ENCODE measurements at places on chromosomes 3 and 15.

DNA sequence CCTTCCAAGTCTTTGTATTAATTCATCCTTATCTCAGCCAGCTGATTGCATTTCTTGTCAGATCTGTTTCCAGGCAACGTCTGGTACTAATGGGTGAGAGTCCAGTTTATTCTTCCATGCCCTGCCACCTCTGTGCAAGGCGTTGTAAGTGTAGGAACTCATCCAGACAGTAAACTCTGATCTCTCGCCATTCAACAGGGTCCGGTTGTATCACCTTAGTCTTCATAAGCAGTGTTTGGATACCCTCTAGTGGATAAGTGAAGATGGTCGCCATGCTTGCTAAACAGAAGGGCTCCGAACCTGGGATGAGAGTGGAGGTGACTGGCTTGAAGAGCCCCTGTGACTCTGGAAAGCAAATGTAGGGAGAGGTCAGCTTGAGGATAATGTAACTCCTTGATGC lies 51.6 kb upstream of the CMTM7 start:
- peak; percentile 58 for DNase-seq

DNA sequence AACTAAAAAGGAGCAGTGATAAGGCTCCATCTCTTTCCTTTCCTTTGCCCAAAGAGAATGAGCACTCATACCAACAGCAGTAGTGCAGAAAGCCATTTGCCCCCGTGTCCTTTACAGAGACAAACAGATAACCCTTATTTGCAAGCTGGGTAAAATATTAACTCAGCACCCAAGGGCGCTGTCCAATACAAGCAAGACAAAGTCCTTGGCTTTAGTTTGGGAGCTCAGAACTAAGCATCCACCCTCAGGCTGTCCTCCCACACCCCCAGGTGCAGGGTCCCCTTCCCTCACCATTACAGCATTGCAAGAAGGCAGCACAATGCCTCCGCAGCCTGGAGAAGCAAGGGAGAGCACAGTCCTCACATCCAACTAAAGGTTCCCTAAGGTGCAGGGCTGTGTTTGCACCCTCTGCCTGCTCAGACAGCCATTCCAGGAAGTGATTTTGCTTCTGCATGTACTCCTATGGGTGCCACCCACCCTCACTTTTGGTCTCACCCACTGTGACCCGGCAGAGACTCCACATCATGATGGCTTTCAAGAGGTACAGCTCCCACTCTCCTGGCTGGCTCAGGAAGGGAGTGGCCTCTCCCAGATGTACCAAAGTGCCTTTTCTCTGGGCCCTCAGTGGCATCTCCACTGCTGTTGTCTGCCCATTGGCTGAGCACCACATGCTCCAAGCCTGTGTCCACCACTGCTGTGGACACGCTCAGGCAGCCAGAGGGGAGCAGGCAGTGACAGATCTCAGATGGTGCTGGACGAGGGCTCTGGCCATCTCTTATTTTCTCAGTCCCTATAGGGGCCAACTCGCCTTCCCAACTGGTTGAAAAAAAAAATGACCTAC lies 34.1 kb upstream of the HES1 start:
- no peak for DNase-seq

DNA sequence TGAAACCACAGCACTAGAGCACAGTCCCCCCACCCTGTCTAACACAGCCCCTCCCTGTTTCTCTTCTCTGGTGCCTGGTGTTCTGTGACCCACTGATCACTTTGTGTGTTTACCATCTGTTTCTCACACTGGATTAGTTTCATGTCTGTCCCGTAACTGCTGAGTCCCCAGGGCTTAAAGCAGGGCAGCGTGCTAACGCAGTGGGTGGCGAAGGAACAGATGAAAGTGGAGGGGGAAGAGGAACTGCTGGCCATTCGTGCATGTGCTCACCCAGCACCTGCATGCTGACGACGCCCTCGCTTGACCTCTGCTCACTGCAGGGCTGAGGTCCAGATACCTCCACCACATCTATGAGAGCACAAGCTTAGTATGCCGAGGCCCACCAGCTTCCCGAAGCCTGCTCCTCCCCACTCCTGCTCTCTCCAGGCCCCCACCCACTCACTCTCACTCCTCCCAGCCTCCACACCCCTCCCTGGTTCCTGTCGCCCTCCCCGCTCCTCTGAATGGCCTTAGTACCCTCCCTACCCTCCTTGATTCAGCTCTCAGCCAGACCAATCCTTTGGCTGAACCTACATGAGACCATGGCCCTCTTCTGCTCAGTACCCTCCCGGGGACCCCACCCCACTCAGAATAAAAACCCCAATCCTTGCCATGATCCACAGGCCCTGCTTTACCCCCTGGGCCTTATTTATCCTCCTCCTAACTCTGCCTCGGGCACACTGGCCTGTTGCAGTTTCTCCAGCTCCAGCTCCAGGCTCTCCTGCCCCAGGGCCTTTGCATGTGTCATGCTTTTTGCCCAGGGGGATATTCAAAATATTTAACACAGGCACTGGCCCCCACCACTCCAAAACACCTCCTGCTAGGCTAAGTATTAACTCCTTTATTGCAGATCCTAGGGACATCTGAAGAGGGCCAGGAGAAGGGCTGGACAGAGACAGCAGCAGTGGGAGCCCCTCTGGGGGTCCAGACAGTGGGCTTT lies 15.1 kb upstream of the IQSEC1 start:
- no peak for DNase-seq

- DNase-seq, result no peak
Measured at GRCh38 chr15:98420837-98421236, 227.5 kb upstream of the IGF1R start.

- no peak for DNase-seq
Measured at GRCh38 chr3:79937567-79937966, 169.8 kb upstream of the ROBO1 start.

DNA sequence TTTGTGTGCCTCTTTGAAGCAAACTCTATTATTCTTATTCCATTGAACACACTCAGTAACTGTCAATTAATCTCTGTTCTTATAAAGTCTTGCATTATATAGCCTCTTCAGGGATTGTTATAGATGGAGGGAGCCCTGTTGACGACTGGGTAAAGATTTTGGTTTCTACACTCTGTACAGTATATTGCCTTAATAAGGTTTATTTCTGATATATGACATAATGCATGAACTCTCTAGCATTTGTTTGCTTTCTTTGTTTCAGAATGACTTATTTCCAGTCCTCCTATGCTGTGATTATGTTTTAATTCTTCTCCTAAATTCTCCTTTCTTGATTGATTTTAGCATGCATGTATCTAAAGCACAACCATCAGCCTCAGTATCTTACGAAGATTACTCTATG lies 494.9 kb downstream of the DIPK2A start:
- no peak for DNase-seq

GRCh38 chr15:35256551-35256950 lies 171.5 kb upstream of the NANOGP8 start:
- DNase-seq, result no peak

- DNase-seq, result peak; percentile 56
Measured at GRCh38 chr3:86969500-86970189, 21.3 kb downstream of the VGLL3 start.

- no peak for DNase-seq
Measured at GRCh38 chr15:48875241-48875960, 2.5 kb upstream of the EID1 start.

- DNase-seq, result no peak
Measured at GRCh38 chr3:164194842-164195241, 883.5 kb downstream of the SI start.

DNA sequence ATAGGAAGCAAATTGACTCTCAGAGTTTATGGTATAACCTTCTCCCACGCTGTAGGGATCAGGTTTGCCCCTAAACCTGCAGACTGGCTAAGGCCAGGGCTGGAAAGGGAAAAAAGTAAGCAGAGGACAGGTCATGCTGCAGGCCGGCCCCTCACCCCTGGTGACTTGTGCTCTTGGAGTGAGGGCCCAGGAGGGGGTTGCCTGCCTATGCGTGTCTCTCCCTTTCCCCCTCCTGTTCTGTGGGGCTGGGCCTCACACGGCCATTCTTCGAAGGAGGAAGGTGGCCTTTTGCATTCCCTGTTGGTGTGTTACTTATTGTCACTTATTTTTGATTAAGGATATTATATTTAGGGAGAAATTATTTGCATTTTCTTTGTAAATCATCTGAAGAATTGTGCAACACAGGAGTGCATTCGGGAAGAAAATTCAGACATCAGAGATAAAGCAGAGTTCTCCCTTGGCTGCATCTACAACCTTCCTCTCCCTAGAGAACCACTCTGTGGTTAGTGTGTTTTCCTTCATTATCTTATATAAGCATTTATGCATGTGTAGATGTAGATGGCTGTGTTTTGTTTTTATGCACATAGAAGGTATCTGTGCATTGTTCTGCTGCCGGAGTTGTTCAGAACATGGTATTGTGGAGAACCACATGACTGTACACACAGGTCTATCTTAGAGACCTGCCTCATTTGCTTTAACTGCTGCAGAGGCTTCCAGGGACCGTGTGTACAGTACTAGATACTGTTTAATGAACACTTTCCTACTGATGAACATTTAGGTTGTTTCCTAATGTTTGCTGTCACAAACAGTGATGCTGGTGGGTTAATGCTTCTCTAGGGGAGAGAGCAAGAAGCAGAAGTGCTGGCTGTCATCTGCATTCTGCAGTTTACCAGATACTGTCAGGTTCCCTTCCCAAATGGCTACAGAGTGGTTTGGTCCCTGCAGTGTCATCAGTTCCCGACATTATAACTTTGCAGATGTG lies 133.5 kb downstream of the APBA2 start:
- DNase-seq, result no peak

DNA sequence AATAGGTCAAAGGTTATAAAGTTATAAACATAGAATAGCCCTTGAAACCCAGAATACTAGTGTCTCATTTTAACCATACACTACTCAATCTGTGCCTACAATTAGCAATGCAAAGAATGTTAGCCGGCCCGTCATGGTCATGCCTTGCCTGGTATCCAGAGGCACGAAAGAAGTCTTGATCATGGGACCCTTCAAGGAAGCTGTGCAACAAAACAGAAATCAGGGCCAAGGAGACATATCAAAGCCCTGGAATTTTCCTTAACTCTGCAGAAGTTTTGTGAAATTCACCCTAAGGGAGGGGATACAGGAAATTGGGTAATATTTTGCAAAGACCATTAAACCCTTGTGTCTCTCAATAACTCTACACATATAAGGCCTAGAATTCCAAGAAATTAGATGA lies 482.4 kb downstream of the ROBO1 start:
- no peak for DNase-seq

GRCh38 chr15:54815556-54815955 lies 381.2 kb downstream of the RSL24D1 start:
- DNase-seq, result peak; percentile 51

GRCh38 chr3:107249132-107249531 lies 128.1 kb upstream of the CCDC54 start:
- no peak for DNase-seq

- DNase-seq, result no peak
Measured at GRCh38 chr3:25151903-25152295, 276.2 kb upstream of the RARB start.

GRCh38 chr3:119613201-119613600 lies 15.5 kb downstream of the PLA1A start:
- DNase-seq, result no peak

- DNase-seq, result no peak
Measured at GRCh38 chr3:25448750-25449692, 21.0 kb downstream of the RARB start.

GRCh38 chr3:78861156-78861555 lies 906.6 kb downstream of the ROBO1 start:
- no peak for DNase-seq

GRCh38 chr15:90400759-90401314 lies 12.8 kb downstream of the IQGAP1 start:
- DNase-seq, result peak; percentile 98

DNA sequence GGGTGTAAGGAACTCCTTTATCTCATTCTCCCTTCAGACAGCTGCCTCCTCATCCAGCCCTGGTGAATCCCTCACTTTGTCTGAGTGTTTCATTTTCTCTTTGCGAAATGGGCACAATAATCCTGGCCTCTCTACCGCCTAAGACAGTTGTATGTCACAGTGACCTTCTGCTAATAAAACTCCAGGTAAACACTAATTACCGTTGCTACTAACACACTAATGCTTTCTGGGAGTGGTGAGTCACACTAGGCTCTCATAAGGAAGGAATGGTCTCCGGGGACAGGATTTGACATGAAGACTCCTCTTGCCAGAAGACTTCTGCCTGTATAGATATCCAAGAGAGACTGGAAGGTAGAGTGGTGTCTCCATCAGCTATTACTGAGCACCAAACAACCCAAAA lies 71.7 kb upstream of the SNRK start:
- no peak for DNase-seq

DNA sequence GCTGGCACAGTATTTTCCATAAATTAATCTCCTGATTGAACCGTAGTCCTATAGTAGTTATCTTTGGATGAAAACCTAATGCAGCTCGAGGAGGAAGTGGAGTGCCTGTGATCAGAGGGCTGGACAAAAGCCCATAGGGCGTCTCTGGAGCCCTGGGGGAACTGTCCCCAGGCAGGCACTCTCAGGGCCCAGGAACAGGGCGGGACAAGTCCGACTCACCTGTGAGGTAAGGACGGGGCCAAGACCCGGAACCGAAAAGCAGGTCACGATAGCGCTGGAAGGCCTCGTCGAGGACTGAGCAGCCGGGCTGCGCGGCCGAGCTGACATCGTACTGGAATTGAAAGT lies 341 bp downstream of the HEXA start:
- no peak for DNase-seq

DNA sequence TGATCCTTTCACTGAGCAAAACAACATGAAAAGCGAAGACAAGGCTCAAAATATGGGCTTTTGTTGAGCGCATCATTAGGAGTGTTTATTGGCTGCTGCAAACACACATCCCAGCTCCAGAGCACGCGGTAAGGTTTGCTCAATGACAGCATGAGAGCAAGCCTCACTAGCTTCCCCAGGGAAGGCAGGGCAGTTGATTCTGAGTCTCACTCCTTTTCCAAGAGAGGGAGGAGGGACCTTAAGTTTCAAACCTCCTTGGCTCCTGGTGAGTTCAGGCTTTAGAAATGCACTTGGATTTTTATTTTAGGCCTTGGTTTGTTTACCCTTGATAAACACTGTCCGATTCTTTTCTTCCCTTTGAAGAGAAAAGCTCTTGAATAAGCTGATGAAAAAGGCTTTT lies 69.1 kb upstream of the CACNA2D3 start:
- no peak for DNase-seq

DNA sequence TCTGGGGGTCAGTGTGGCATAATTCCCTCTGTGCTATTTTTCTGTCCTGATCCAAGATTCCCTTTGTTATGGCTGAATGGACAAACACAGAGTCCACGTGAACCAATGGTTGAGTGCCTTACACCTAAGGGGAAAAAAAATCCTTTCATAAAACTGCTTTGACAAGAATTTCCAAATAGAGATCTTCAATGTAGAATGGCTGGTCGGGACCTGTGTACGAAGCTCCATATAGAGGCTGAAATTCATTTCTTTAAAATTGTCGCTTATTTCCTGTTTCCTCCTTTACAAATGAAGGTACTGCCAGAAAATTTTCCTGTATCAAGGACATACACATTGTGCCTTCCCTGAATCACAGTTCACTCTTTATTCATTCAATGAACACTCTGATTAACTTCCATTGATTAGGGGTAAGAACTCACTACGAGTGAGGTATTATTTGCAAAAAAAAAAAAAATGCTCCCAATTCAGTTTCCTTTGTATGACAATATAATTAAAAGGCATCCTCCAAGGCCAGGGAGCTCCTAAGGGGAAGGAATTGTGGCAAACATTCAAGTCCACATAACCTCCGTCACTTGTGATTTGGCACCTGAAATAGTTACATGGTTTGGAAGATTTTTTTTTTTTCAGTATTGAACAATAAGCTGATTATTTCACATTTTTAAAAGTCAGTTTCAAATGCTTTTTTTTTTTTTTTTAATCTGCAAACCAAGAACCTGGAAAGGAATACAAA lies 293.8 kb downstream of the MEX3B start:
- no peak for DNase-seq
